ENCODE measurements at places on chromosomes 5 and 9.

DNA sequence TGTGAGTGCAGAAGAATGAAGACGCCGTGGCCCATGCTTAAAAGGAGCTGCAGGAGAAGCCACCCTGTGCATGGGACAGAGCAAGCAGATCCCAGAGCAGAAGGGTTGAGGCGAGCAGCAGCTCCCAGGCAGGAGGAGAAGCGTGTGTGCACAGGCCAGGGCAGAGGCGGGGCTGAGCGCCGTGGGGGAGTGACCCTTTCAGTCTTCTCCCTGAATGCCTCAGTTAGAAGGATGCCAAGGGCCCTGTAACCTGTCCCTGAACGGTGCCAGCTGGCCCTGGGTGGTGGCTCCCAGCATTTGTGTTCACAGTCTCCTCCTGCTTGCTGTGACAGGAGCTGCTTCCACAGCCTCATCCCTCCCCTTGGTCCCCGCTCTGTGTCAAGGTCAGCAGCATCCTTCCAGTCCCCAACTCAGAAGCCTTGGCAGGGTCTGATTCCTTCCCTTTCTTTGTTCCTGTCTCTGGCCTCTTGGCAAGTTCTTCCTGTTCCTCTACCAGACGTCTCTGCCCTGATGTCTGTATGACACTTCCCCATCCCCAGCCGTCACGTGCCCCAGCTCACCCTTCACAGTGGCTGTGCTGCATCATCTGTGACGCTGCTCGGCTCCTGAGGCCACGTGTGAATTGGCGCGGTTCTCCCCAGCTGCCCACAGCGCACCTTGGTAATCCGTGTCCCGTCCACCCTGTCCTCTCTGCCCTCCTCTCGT is 5.2 kb downstream of the EXOC3 start:
- no peak for DNase-seq

GRCh38 chr9:70403618-70404025 is 10.8 kb downstream of the KLF9 start:
- no peak for DNase-seq

DNA sequence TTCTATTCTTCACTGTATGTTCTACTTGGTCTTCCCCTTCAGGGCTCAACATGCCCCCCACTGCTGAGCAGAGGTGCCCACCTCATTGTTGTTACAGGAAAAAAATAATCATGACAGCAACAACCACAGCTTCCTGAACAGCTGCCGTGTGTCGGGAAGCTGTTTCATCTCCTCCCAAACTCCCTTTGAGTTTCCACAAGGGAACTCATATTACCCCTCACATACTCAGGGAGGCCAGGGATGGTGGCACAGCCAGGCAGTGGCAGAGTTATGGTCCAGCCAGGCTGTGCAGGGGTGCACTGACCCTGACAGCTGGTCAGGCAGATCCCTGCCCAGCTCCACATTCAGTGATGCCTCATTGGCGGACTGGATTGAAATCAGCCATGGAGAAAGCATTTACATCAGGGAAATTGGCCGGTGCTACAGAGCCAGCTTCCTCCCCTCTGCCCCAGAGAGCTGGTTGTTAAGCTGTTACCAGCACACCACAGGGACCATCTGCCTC is 37.3 kb downstream of the SARDH start:
- no peak for DNase-seq

GRCh38 chr9:127726871-127727270 is 8.2 kb downstream of the TOR2A start:
- no peak for DNase-seq

GRCh38 chr9:119556129-119556875 is 187.1 kb upstream of the BRINP1 start:
- peak; percentile 31 for DNase-seq

GRCh38 chr9:122228191-122228567 is 578 bp downstream of the LHX6 start:
- no peak for DNase-seq

GRCh38 chr5:40401284-40402006 is 278.3 kb upstream of the PTGER4 start:
- no peak for DNase-seq

GRCh38 chr5:151688436-151688835 is 1.7 kb upstream of the SPARC start:
- DNase-seq, result no peak

- no peak for DNase-seq
Measured at GRCh38 chr9:125433461-125434011, 171.9 kb downstream of the GAPVD1 start.

- no peak for DNase-seq
Measured at GRCh38 chr9:93864840-93865239, 90.3 kb downstream of the BARX1 start.

DNA sequence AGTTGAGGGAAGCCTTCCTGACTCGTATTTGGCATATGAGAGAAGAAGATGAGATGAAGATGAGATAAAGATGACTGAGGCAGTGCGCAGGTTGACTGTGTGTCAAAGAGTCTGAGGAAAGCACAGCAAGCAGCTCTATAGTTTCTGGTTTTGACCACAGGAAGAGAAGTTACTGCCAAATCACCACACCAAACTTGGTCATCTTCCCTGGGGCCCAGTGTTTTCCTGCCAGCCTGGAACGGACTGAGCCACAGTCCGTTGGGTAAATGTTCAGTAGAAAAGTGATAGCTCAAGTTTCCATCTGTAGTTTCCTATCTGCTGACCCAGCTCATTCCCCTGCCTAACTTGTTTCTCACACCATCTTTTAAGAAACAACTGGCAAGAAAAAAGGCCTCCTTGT is 80.7 kb upstream of the ADAMTS19 start:
- DNase-seq, result no peak

GRCh38 chr5:59673438-59674058 is 220.0 kb downstream of the PDE4D start:
- DNase-seq, result no peak

DNA sequence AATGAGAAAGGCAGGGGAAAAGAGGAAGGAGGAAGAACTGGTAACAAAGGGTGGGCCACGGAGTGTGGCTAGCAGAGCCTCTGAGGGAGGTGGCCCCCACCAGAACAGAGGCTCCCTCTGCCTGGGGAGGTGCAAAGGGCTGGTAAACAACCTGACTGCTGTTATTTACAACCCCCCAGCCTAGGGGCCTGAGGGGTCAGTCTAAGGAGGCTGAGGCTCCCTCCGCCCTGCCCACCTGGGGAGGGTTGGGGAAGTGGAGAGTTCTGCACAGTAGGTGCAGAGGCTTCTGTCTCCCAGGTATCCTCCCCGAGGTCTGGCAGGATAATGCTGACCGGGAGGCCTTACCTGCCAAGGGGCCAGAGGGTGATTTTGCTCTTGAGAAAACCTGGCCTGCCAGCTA is 35.6 kb upstream of the SMU1 start:
- DNase-seq, result no peak

DNA sequence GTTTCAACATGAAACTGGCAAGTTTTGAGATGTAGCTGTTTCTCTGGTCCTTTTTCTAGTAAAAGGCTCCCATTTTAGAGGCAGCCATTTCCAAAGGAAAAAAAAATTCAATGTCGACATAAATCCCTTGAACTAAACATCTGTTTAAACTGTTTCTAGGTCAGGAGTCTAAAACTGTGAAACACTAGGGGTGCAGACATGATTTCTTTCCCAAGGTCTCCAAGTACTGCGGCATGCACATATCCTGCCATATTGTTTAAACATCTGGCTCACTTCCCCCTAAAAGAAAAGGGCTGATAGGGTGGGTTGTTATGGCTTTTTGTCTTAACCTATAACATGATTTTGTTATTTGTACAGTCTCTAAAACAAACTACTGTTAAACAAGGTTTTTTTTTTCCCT is 51.1 kb downstream of the NFIB start:
- no peak for DNase-seq

DNA sequence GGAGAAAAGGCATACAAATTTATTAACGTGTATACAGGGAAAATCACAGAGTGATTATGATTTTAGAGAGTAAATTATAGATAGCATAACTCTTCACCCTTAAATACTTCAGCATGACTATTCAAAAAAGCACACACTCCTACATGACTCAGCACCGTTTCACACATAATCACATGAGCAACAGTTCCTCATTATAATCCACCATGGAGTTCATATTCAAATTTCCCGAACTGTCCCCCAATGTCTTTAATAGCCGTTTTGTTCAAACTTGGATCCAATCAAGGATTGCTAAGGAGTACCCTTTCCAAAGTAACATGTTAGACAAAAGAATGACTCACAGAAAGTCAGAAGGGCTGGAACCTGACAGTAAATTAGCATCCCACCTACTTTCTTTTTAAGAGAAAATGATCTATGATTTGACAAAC is 32.1 kb downstream of the RAPGEF1 start:
- DNase-seq, result peak; percentile 84

DNA sequence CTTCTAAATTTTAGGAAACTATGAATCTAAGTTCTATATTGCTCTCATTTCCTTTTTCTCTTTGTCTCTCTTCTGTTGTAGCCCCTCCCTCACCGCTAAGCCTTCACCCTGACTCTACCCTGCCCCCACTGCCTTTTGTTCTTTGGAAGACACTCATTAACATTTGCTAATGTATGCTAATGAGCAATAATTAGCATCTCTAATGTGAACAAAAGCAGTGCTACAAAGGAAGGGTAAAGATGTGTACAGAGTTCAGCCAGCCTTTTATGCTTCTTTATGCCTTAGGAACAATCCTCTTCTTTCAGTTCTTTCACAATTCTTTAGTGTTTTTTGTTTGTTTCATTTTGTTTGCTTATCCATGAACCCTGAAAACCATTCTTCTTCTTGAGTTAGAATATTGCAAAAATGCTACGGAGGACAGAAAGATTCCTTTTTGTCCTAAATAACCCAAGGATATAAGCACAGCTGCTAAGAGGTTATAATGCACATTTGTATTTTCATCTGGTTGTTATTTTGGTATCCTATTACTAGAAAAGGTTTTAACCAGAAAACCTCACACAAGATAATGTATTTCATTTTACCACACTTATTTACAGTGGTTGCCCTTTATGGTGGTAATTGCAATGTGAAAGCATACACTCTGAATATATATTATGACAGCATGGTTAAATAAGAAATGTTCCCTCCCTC is 159.3 kb downstream of the TMC1 start:
- no peak for DNase-seq

DNA sequence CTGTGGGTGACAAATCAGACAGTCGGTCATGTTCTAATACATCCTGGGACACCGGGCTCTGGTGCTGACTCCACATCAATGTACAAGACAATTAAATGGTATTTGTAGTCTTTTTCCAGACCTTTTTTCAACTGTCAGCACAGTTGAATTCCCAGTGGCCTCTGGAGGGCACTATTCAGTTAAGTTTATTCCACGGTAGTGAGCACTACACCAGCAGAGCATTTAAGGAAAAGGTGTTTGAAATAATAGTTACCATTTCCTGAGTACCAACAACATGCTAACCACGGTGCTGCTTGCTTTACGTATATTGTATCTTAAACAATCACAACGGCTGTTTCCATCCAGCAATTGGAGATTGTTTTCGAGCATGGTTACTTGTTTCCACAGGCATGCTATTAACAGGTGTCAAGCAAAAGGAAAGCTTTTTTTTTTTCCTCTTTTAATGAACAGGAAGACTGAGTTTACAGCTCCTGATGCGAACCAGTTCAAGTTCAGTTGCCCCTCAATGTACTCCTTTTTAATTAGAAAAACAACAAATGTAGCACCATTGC is 186.7 kb downstream of the PDZD2 start:
- DNase-seq, result peak; percentile 28

- no peak for DNase-seq
Measured at GRCh38 chr9:91572044-91572443, 148.4 kb upstream of the NFIL3 start.

GRCh38 chr5:115551415-115551814 is 6.8 kb upstream of the FEM1C start:
- DNase-seq, result no peak

DNA sequence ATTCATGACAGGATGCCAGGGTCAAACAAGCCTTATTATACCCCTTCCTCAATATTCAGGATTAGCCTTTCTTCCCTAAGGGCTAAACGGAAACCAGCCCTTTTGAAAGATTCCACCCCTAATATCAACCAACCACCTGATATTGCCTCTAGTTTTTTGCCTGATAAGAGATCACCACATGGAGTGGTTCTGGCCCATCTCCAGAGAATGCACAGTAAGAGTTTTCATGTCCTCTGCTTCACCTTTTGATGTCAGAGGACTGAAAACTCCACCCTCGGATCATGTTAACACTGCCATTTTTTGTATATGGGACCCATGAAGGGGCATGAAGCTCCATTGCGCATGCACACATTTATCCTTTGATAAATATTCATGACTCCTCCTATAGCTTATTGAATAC is 5.8 kb upstream of the LNPEP start:
- no peak for DNase-seq

DNA sequence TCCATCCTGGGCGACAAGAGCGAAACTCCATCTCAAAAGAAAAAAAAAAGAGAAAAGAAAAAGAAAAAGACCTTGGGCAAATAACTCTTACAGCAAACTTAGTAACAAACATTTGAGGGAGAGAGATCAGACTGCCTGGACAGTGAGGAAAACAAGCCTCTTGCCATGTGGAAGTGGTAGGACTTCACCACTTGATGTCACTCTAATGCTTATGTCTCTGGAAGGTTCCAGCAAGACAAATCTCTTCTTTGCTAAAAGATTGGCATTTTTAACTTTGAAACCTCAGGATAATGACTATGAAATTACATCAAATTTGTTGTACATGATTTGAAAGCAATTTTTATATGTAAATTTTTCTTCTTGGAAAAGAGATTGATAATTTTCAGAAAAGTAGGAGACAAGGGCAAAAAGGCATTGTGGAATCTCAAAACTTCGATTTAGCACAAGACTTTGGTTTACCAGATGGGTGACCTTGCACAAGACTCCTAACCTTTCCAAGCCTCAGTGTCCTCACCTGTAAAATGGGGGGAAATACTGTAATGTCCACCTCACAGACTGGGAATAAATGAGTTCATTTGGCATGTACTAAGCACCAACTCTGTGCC is 5.4 kb downstream of the ACTL7B start:
- DNase-seq, result peak; percentile 68

GRCh38 chr5:53429706-53430105 is 50.7 kb upstream of the FST start:
- DNase-seq, result no peak

- DNase-seq, result no peak
Measured at GRCh38 chr5:757931-758697, 26.4 kb downstream of the ZDHHC11B start.

- DNase-seq, result no peak
Measured at GRCh38 chr9:37127018-37127417, 6.6 kb downstream of the ZCCHC7 start.

DNA sequence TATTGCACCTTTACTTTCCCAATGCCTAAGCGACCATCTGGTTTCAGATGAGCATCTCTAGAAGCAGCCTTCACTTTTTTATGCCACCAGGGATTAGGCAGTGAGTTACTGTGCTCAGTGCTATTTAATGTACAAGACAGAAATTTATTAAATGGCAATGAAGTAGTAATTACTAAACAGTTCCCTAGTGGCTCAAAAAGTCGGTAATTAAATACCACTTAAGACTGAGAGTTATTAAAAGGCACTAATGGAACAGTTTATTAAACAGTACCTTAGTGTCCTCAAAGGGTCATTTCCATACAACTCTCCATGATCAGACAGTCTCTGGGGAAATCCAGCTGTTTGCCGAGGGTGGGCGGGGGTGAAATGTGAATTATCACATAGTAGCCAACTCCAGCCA is 42.3 kb downstream of the LHFPL2 start:
- DNase-seq, result no peak

- no peak for DNase-seq
Measured at GRCh38 chr9:96150324-96151227, 151.4 kb downstream of the HSD17B3 start.

GRCh38 chr5:118937393-118938061 is 50.8 kb downstream of the DTWD2 start:
- DNase-seq, result no peak

Measured in COLO829 (cell line).